Left forelimb (tissue), 1 donor: ENCODE measurements at places on chromosomes 3 and 15.

GRCh38 chr15:98150536-98150935, 190.0 kb downstream of the ARRDC4 start:
- DNase-seq = no peak

DNA sequence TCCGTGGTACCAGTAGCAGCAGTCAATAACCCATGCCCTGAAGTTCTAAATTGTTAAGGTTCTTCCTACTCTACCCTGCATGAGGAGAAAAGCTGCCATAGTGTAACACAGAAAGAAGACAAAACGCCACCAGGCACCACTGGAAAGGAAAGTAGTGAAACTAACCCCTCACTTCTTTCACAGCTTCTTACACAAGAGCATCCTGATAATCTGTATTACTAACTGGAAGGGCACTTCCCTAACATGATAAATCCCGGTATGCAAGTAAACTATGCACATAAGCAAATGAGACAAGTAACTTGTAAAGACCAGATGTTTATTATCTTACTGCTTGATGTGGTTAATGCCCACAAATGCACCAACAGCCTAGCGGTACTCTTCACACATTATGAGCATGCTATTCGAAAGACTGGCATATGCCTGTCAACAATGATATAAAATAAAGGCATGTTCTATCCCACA, 141.3 kb downstream of the ADAM10 start:
- DNase-seq = no peak

- no peak for DNase-seq
Observed at GRCh38 chr3:130081351-130081881, at the start of gene ALG1L2. TSS of gene ALG1L2 (plus strand) at chr3:130081831. CDS start at chr3:130082017, 186 bp downstream.

DNA sequence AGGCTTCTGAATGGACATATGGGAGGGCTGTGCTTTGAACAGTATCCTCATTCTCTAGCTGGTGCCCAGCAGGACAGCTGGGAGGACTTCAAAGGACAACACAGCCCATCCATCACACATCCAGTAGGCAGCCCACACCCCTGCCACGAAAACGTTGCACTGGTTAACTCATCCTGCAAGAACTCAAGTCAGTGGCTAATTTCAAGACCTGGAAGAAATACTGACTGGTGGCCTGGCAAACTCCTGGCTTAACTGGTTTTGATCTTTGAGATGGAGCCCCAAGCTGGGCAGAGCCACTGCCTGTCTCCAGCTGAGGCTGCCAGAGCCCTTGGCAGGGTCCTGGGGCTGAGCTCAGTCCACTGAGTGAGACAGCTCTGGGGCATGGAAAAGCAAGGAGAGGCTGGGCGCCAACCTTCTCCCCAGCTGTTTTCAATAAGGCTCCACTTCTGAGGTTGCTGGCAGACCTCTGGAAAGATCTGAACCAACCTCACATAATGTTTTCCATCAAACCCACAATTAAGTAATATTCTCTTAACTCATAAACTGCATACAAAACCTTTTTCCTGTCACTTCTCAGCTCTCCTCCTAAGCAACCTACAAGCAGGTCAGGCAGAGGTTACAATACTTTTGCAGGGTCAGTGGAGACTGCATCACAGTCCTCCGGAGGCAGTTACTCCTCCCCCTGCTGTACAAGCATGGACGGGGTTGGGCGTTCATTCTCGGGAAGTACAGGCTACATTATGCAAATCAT, 110.3 kb downstream of the MYLK start:
- peak; percentile 84 for DNase-seq

- no peak for DNase-seq
Observed at GRCh38 chr3:13884851-13885703, 5.2 kb upstream of the WNT7A start.

- peak; percentile 73 for DNase-seq
Observed at GRCh38 chr15:74889390-74889882, 406 bp upstream of the MPI start.

GRCh38 chr3:141643391-141643790, 94.7 kb upstream of the RNF7 start:
- no peak for DNase-seq

GRCh38 chr15:73723191-73723590, 30.0 kb downstream of the INSYN1 start:
- DNase-seq = no peak

DNA sequence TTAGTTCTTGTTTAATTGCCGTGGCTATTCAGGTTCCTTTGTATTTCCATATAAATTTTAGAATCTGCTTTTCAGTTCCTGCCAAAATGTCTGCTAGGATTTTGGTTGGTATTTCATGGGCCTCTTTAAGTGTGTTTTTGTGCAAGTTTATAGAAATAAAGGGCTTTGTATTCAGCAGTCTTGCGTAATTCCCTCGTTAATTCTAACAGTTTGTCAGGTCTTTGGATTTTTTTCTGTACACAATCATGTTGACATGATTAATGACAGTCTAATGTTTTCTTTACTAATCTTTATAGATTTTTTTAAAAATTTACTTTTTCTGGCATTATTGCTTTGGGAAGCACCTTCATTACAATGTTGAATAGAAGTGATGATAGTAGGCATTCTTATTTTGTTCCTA, 120.9 kb downstream of the NEK11 start:
- no peak for DNase-seq

- DNase-seq = no peak
Observed at GRCh38 chr3:17672506-17672905, 69.9 kb downstream of the TBC1D5 start.

GRCh38 chr3:139534992-139535879, 4.3 kb downstream of the RBP1 start:
- no peak for DNase-seq

GRCh38 chr3:38332201-38332600, 14.4 kb upstream of the XYLB start:
- no peak for DNase-seq

- DNase-seq = no peak
Observed at GRCh38 chr3:27885641-27886040, 163.5 kb upstream of the EOMES start.

- no peak for DNase-seq
Observed at GRCh38 chr15:35720019-35720418, 174.1 kb upstream of the DPH6 start.

DNA sequence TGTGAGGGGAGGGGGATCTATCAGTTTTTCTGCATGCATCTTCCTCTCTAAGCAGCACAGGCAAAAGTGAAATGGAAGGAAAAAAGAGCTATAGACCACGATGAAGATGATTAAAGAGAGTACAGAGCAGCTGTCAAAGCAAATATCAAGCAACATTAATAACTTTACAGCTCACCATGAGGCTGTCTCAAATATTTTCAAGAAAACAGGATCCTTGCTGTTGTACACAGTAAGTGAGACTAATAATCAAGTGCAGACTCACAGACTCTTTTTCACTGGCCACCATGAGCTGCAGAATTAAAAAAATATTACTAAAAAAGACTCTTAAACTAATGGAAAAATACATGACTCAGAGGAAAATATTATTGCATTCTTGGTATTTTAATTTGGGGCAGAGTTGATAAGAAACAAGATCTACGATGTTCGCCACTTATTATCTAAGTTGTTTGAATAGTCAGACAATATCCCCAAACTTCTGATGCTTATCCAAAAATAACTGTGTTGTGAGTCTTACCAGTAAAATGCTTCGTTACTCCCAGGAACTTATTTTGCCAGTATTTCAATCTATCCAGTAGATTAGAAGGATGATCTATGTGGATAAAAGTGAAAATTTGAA, 817.5 kb upstream of the ALCAM start:
- no peak for DNase-seq

GRCh38 chr3:113620091-113620490, 76.4 kb downstream of the USF3 start:
- no peak for DNase-seq

DNA sequence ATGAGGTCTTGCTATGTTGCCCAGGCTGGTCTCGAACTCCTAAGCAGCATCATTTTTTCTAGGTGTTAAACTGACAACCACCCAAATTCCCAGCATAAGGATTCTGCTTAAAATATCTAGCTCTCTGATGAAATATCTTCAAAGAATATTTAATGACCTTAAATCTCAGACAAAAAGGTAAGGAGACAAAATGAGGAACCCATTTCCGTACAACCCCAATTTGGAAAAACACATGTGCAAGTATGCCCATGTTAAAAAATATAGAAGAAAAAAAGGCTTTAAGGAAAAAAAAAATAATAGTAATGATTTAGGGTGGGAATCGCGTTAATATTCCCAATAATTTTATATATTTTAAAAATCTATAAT, 1.4 kb upstream of the SACM1L start:
- DNase-seq = no peak

DNA sequence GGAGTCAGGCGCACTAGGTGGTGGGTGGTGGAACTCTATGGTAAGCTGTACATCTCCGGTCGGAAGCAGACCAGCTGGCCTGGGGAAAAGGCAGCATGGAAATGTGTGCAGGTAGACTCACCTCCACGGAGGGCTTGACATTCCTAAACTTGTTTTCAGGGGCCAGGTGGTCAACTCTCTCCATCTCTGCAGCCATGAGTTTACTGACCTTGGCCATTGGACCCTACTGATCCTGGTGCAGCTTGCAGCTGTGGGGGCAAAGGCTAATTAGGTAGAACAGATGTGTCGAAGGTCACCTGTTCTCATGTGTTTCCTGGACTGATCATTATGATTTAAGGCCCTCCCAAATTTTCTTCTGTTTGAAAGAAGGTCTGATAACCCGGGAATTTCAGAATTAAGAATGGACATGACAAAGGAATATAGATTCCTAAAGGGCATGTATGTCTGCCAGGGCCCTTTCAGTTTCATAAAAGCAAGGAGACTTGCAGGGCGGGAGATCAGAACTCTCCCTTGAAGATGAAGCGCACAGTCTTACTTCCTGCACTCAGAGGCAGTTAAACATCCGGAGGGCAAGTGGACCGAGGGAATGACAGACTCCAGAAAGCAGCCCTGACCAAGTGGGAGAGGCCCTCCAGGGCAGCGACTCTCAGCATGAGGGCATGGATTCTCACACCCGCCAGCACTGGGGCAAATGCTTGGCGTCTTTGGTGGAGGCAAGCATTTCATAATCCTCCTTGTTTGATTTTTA, 56.1 kb upstream of the CMTM7 start:
- no peak for DNase-seq

- no peak for DNase-seq
Observed at GRCh38 chr3:87856126-87856525, 202.7 kb downstream of the CGGBP1 start.

DNA sequence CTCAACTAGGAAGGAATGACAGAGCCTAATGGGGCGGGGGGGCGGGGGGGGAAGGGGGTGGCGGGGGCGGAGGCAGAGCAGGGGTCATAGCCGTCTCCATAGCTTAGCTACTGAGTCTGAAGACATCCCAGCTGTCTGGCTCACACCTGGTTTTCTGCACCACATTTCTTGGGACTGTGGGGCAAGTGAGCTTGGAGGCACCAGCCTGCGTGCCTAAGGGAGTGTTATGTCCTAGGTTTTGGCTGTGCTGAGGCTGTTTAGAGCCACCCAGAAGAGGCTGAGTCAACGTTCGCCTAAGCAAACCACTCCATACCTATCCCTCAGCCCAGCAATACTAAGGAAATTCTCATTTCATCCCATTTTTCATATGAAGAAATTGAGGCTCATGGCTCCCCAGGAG, 1.4 kb downstream of the IL17RD start:
- no peak for DNase-seq

GRCh38 chr3:84042399-84043106, 916.2 kb upstream of the CADM2 start:
- DNase-seq = no peak

- no peak for DNase-seq
Observed at GRCh38 chr15:29914511-29914926, 92.3 kb upstream of the TJP1 start.

DNA sequence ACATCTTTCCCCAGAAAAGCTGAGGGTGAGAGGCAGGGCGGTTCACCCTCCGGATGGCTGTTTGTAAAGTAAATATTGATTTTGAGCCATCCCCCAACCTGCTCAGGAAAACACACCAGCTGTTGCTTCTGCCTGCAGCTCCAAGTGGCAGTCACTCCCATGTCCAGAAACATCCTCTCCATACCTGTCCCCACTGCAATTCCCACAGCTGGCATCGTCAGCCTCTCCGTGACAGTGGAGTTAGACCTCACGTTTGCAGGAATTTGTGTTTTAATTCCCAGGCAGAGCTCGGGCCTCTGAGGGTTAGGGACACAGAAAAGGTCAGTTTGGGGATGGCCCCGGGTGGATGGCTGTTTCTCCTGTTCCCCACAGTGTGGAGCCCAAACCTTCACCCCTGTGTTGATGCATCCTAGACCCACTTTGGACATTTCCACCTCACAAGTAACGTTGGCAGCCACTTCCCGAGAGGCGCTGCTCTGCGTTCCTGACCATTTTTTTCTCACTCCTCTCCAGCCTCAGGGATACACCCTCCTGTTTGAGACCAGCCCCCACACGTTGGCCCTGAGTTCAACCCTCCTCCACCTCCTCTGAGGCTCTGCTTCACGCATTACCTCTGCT, 11.8 kb upstream of the FAM174B start:
- no peak for DNase-seq

DNA sequence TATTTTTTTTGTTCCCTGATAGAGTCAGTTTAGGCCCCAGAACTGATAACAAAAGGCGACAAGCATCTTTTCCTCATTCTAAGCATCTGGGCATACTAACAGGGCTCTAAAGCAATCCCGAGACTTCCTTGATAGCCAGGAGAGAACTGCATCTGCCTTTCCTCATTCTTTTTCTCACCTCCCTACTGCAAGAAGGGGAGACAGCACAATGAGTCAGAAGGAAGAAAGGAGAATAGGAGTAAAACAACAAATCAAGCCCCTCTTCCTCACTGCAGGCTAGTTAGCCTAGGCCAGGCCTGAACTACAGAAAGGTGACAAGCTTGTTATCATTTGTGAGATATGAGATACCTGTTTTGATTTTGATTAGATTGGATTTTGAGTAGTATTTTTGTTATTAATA, 97.9 kb downstream of the NAALADL2 start:
- no peak for DNase-seq

DNA sequence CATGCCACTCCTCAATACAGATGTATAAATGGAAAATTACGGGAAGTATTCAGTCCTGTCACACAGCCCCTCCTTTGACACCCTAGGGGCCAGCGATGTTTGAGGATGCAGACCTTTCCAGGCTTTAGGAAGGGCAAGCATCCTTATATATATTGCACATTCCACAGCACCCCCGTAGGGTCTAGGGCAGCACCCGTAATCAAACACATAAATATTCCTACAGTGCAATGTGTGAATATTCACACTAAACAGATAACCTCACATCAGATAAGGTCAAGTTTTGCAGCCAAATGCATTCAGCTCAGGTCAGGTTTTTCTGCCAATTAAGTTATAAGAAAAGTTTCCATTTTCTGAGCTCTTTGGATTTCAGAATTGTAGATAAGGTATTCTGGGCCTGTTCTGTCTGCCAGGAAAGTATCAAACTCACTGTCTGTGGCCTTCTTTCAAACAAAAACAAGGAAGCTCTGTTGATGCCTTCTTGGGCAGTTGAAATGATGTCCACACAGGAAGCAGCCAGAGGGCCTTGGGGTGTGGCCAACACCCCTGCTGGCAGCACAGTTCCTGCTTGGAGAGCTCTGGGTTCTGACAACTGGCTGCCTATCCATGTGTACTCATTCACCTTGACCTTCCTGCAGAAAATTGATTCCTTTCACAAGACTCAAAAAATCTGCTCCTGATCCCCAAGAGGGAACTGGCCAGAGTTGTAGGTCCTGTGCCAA, 427.0 kb downstream of the NTRK3 start:
- DNase-seq = no peak
